ENCODE measurements at places on chromosomes 6 and 20.

- DNase-seq = no peak
These were observed 216.1 kb upstream of the SGK1 start for GRCh38 chr6:134533991-134534390.

DNA sequence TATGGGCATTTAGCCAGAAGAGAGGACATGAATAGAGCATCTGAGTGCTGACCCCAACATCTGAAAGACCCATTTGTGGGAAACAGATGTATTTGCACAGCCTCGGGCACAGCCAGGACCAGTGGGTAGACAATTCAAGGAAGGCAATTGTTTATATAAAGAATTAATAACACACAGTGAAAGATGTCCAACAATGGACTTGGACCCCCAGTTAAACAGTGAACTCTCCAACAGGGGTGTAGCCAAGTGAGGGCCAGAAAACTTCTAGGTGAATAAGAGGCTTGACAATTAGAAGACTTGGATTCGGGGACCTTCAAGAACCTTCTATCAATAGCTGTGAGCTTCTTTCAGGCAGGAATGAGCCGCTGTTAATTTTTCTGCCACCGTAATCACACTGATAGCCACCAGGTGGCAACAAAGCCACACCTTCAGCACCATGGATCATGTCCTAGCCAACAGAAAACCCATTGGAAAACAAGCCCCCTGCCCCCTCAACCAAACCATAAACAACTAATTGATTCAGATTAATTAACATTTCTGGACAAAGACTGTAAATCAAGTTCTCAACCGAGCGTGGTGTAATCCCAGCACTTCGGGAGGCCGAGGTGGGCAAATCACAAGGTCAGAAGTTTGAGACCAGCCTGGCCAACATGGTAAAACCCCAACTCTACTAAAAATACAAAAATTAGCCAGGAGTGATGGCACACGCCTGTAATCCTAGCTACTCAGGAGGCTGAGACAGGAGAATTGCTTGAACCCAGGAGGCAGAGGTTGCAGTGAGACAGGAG is 8.8 kb upstream of the SRSF6 start:
- peak; percentile 10 for DNase-seq

DNA sequence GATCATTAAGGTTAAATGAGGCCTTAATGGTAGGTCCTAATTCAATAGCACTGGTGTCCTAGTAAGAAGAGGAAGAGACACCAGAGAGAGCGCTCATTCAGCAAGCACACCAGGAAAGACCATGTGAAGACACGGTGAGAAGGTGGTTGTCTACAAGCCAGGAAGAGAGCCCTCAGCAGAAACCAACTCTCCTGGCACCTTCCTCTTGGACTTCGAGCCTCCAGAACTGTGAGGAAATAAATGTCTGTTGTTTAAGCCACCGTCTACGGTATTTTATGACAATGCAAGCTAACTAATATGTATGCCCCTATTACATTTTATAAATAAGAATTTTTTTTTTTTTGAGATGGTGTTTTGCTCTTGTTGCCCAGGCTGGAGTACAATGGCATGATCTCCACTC is 59.3 kb downstream of the IL20RA start:
- no peak for DNase-seq

GRCh38 chr6:54096811-54097210 is 14.4 kb upstream of the MLIP start:
- DNase-seq = no peak

GRCh38 chr6:159976686-159977254 is 7.9 kb downstream of the IGF2R start:
- no peak for DNase-seq

DNA sequence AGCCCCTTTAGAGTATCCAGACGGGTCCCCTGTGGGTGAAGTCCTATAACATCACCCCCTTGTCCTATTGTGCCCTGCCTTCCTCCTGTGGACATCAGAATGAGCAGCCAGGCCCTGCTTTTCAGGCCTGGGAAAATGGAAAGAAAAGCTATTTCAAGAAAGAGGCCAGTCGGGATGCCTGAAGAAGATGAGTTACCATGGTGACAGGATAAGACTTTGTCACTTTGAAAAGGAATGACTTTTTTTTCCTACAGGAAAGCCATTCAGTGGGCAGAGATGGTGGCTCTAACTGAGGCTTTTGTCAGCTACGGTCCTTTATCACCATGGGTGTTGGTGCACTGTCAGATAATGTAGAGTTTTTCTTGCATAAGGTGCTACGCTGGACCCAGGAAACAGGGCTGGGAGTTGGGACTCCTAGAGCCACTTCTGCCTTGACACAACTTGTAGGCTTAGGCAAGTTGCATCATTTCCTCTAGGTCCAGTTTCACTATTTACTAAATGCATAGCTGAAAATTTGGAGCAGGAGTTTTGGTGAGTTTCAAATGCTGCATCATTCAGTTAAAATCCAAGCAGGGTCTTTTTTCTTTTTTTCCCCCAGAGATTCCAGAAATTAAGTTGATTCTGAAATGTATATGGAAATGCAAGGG is 293.6 kb upstream of the PRND start:
- DNase-seq = no peak

- peak; percentile 50 for DNase-seq
These were observed 8.0 kb downstream of the TP53RK start for GRCh38 chr20:46681032-46681854.

DNA sequence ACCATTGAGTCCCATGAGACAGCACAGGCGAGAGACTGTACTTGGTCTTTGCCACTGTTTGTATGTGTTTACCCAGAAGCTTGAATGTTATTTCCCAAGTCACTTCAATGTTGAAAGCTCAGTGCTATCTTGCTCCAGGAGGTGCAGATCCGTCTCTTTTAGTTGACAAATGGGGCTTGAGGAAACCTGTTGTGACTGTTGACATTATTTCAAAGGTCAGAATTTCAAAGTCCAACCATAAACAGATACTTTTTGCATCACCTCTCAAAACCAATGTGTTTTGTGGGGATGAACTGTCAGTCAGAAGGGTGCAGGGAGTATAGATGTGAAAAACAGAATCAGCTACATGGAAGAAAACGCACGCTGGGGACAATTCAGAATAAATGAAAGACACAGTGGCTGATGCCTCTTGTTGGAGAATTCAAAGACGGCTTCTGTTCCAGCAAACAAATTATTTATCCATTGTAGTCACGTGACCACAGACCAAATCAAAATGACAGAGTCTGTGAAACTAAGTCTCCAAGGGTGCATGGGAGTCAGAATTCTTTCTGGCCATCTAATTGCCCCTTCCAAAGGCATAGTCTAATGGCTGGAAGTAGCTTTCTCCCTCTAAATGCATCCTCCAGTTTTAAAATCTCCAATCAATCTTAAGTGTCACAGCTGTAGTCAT is 83.7 kb downstream of the MYLK4 start:
- DNase-seq = no peak

DNA sequence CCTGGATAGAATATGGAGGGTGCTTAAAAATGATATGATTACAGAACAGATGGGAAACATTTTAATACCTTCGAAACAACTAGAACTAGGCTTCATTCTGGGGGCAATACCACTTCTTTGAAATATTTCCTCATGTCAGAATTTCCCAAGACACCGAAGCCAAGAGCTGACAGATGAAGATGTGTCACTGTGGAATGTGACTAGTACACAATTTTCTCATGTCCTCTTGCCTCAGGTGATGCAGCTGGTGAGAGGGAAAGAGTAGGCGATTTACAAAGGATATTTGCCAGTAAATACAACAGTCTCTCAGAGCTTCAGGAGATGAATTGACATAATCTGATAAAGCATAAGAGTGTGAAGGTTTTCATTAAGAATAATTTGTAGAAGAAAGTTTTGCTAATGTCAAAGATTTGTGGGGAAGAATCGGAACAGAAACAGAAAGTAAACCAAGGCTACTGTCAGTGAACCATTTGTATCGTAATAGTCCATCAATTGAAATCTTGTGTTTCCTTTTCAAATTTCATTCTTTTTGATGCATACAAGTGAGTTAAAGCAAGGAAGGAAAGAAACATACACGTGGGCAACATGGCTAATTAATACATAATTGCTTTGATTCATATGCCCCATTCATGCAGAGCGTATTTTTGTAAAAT is 164.7 kb upstream of the CCN2 start:
- DNase-seq = no peak

DNA sequence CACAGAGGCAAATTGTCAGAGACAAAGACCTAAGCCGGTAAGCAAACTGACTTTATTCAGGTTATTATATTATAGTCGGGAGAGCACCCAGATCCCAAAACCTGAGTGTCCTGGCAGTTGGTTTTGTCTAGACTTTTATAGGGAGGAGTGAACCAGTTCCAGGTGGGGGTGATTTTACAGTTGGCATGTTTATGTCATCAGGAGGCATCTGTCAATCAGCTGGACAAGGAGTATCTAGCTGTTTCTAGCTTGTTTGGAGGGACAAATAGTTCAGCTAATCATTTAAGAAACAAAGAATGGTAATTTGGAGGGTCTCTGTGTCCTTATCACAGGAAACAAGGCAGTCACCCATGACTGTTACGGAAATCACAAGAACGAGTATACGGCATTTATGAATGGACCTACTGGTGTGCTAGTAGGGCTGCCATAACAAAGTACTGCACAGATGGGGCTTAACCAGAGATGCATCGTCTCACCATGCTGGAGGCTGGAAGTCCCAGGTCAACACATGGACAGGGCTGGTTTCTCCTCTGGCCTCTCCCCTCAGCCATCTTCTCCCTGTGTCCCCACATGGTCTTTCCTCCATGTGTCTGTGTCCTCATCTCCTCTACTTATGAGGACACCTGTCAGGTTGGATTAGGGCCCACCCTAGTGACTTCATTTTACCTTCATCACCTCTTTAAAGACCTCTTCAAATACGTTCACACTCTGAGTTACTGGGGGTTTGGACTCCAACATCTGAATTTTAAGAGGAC is 122.7 kb downstream of the LY86 start:
- DNase-seq = no peak

DNA sequence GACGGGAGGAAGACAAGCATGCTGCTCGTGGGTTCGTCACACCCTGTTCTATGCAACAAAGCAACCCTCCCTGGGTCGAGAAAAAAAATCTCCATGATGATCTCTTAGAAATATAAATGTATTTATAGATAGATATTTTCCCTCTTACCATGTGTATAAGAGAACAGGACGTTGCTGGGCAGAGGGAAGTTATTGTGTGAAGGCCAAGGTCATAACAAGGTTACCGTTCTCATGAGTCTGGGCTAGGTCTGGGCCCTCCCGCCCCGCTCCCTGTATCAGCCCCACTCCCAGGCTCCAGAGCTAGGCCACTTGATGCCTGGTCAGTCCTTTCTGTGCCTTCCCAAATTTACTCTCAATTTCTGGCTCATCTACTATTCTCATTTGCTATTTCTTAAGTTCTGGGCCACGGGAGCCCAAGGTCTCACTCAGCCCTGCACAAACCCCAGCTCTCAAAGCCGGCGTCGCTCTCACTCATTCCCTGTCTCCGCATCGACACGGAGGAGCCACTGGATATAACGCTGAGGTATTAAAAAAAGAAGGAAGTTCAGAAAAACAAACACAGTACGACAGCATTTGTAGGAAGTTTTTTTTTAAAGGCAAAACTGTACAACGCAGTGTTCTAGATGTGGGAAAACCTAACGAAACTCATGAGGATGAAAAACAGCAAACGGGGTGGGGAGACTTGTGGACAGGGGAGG is 96.8 kb downstream of the PSMG4 start:
- no peak for DNase-seq

DNA sequence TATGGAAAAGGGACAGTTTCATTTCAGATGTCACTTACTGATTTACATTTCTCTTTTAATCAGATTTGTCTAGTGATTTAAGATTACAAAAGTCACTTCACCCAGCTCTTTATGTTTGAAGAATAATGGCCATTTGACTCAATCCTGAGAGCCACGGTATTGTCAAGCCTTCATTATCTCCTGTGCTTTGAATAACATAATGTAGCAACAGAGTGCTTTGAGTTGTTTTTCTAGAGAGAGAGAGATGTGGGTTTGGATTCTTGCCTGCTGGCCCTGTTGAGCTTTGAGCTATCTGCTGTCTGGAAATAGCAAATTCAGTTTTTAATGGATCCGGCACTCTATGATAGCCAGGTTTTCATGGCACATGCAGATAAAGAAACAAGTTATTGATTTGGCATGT is 478.4 kb upstream of the SOX4 start:
- no peak for DNase-seq

DNA sequence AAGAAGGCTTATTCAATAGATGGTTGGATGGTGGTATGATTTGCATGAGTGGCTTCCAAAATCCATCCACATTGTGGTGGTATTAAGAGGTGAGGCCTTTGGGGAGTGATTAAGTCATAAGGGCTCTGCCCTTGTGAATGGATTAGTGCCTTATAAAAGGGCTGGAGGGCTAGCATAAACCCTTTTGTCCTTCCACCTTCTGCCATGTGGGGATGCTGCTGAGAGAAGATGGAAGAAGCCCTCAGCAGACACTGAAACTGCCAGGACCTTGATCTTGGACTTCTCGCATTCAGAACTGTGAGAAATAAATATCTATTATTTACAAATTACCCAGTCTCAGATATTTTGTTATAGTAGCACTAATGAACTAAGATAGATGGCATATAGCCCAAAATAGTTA is 27.8 kb upstream of the SRPK1 start:
- DNase-seq = no peak

GRCh38 chr6:53961679-53962370 is 149.4 kb upstream of the MLIP start:
- DNase-seq = no peak

- DNase-seq = peak; percentile 53
These were observed 10.5 kb downstream of the PIGT start for GRCh38 chr20:45426320-45427016.

GRCh38 chr6:170286246-170286933 is 4.5 kb downstream of the DLL1 start:
- no peak for DNase-seq

DNA sequence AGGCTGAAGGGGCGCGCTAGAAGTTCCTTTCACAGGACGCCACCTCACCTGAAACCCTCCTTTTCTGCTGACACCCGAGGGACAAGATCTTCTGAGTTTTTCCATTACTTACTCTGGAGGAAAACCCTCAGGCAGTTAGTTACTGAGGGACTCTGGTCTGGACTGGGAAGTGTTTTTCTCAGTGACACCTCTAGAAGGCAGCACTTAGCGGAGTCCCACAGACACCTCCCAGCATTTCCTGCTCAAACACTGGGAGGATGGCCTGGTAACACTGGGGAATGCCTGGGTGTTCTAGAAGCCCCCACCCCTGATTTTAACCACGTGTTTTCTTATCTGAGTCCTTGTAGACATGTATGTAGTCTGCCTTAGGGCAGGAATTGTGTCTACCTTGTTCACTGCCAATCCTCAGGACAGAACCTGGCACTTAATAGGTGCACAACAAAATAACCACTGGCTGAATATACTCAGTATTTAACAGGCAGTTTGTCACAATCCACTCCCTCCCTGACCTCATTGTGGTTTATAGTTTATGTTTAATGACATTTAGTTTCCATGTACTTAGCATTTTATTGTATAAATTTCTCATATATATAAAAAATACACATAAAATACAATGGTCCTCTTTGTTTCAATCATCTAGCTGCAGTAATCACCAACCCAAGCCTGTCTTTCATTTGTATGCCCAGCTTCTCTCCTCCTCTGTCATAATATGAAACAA is 4.8 kb downstream of the GSTA3 start:
- no peak for DNase-seq

- DNase-seq = no peak
These were observed 1.4 kb downstream of the MTCL3 start for GRCh38 chr6:127517693-127518092.

GRCh38 chr6:85404564-85405174 is 45.2 kb upstream of the NT5E start:
- no peak for DNase-seq

Measured in dorsolateral prefrontal cortex (tissue), 122 donors.